ENCODE measurements at places on chromosomes 1 and 21.

DNA sequence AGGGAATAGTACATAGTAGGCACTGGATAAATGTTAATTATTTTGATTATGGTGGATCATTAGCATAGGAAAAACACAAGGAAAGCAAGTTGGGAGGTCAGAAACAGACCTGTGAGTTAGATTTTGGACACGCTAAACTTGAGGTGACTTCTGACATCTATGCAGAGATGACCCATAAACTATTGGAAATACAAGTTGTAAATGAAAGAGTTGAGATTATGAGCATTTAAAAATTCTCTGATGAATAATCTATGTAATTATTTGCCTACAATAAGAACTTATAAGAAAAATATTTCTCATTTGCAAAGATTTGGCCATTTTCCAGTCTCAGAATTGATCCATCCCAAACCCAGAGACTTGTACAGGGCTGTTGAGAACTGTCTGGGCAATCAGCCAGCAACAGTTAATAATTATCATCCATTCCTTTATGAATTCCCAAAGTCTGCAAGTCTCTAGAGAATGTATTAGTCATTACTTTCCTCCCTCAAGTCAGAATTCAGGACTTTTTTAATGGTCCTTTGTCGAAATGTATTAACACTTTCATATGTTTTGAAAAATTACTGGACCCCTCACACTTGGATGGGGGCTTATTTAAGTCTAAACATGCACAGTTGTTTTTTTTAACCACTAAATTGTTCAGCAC lies 19.4 kb upstream of the SLAMF6 start:
- DNase-seq: no peak

- DNase-seq: no peak
Observed at GRCh38 chr1:109801791-109802135, 38.0 kb upstream of the EPS8L3 start.

DNA sequence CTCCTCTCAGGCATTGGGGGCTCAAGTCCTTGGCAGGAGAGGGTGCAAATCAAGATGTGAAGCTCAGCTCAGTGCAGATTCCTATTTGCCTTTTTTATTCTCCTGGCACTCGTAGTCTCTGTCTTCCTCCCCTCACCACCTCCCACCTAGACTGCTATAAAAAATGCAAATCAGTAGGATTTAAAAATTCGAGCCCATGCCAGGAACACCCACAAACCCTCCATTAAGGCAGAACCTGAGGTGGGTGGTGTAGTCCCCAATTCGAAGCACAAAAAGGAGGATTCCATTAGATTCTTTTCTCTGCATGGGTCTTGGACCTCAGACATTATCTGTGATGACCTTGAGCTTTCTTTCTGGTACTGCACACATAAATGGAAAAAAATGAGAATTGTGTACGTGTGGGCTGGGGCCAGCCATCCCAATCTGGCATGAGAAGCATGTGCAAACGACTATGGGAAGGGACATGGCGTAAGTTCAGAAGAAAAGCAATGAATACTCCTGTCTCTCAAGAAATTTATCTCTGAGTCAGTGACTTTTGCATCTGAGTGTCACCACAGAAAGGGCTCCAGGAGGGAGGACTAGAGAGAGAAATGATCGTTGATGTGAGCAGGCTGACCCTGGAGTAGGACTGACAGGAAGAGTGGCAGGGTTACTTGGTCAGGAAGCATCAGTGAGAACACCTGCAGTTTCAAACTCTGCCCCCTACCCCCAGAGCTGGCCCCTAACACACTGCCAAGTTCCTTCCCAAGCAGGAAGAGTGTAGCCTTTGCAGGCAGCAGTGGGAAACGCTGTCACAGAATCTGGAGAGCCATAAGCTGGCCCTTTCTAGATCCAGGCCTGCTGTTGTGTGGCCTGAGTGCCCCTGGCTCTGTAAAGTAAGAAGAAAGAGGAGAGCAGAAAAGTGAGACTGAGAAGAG lies 1.7 kb downstream of the INKA2 start:
- no peak for DNase-seq

DNA sequence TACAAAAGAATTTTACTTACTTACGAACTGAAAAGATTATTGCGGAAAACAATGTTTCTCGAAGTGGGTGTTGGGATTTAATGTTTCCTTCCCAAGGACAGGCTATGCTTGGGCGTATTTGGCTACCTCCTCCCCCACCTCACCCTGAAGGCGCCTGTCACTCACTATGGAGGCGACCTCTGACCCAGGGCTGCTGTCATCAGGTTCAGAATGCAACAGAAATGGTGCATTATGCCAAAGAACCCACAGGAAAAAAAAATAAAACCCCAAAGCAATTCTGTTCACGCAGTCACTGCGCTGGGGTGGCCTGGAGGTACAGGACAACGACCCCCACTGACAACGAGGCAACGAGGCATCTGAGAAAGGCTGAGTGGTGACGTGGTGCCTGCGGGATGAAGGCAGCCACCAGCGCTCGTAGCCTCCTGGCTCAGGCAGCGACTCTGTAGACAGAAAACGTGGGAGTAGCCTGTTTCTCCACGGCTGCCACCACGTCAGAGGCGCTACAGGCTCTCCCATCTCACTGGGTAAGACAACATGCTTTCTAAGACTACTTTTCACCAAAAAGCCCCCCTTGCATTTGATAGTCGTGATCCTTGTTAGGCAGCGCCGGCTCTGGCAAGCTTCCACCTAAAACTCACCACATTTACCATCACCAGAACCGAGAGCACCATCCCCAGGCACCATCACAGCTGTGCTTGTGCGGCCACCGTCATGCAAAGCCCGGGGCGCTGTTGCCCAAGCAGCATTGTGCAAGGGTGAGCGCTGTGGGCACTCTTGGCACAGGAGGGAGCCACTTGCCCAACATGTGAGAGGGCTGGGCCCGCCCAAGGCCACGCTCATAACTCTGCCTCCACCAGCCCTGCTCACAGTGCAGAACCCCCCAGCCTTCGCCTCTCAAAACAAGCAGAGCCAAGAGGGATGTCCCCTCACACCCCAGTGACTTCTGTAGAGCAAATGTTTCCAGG lies 14.3 kb downstream of the NADK start:
- DNase-seq: no peak

- no peak for DNase-seq
Observed at GRCh38 chr1:107264561-107264960, 123.7 kb downstream of the NTNG1 start.

DNA sequence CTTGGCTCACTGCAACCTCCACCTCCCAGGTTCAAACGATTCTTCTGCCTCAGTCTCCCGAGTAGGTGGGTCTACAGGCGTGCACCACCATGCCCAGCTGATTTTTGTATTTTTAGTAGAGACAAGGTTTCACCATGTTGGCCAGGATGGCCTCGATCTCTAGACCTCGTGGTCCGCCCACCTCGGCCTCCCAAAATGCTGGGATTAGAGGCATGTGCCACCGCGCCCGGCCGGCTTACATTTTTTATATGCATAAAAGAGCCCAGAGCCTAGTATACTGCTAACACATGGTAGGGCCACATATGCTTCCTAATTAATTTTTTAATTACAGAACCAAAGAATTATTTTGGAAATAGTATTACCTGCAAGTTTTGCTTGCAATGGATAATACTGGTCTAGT lies 1325.4 kb downstream of the PLA2G4A start:
- DNase-seq: no peak

- no peak for DNase-seq
Observed at GRCh38 chr1:181872562-181872961, 188.9 kb downstream of the ZNF648 start.

DNA sequence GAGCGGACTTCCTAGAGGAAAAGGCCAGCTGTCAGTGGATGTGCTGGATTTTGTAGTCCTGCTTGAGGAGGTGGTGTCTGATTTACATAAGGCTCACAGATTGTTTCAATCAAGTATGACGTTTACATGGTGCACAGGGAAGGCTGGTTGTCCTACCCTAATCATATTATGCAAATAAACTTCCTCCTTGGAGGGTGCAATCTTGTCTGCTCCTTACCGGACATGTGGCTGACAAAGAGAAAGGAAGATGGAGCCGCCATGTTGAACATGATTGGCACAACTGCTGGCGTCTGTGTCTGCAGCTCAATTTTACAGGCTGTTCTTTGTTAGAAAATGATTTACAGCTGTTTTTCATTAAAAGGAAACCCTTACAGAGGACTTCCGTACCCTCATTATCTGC lies 1656.1 kb downstream of the KCNT2 start:
- DNase-seq: no peak

- DNase-seq: no peak
Observed at GRCh38 chr1:75618382-75618781, 7.5 kb upstream of the SLC44A5 start.

DNA sequence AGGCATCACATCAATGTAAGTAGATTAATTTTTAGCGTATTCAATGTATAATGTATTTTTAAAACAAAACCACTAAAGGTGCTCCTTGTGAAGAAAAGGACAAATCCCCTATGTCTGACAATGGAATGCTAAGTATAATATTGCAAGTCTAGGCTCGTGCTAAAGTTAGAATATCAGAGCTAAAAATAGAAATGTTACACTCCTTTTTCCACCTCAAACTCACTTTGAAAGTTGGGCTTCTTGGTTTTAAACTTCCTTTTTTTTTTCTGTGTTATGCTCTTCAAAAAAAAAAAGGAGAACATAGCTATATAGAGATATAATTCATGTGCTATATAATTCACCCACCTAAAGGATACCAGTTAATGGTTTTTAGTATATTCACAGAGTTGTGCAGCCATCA lies 3.6 kb upstream of the SERBP1 start:
- DNase-seq: no peak

DNA sequence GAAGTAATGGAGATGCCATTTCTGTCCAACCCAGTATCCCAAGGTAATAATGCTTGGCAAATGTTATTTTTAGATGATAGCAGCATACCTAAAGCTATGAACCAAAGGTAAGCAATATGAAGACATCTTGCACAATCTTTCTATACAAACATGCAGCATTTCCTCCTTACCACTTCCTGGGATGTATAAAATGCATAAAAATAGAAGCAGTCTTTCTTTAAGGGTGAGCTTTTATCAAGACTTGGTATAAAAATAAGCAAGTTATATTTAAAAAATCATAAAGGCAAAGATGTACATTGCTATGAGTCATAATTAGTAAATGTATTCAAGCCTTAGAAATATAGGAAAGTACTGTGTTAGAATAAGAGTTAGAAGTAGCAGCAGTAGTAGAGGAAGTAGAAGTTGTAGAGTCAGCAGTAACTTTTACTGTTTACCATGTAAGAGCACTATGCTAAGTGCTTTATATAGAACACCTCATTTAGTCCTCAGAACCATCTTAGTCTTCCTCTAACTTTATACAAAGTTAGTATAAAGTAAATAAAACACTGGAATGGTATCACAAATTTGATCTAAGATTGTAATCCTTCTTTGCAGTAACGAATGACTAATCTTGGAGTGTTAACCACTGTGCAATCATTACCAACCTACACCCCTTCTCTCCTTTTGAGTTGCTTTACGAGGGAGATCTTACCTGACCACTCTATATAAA lies 371.3 kb downstream of the VAV3 start:
- DNase-seq: no peak

DNA sequence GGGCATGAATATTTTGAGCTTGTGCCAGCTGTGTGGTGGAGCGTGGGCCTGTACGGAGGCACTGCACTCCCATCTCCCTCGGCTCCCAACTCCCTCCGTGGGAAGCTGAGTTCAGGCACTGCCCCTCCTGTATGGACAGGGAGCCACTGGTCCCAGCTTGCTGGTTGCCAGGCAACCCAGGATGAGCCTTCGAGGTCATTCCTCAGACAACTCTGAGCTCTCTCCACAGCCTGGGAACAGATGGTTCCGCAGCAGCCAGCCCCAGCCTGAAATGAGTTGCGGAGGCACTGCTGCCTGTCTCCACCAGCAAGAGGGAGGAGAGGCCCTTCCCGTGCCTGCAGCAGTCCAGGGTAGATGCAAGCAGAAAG lies 58.4 kb upstream of the TENT5B start:
- no peak for DNase-seq

DNA sequence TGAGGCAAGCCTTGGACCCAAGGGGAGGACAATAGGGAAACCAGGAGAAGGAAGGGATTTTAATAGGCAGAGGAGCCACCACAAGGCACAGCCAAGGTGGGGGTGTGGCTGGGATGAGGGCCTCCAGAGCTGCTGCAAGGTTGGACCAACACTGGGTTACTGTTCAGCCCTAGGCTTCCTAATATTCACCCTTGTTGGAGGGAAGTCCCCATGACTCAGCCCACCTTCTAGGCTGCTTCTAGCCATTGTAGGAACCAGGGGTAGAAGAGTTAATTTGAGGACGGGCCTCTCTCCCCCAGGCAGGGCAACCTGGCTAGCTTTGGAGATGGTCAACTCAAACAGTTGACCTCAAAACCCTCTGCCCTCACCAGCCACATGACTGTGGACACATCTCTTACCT lies 59.5 kb downstream of the KCNN3 start:
- DNase-seq: no peak

- no peak for DNase-seq
Observed at GRCh38 chr1:74425676-74426075, 86.7 kb downstream of the LRRC53 start.

GRCh38 chr21:32378956-32379355 lies 13.9 kb downstream of the URB1 start:
- no peak for DNase-seq

DNA sequence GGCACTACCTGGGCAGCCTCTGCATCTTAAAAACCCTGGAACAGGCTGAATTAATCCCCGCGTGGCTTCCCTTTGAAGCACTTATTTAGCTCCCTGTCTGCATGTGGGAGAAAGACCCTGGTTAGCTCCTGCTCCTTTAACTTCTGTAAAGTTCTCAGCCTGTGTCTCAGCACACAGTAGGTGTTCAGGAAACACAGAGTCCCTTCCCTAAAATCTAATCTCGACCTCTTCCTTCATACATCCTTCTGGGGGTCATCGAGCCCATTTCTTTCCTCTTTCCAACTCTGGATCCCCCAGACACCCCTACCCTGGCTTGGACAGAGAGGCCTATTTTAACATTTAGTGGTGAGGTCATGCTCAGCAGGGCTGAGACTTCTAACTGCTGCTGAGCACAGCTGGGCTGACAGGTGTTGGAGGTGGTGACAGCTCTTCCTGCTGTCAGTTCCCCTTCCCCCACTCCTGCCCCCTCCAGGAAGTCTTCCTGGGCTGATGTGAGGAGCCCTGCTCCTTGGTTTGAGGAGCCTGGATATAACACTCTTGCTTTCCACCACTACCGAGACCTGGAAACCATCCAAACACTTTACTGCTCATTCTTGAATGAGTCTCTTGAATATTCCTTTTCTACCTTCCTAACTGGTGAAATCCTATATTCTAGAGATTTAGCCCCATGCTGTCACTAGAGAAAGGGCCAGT lies 5.3 kb downstream of the E2F2 start:
- no peak for DNase-seq

GRCh38 chr1:41977326-41977725 lies 58.6 kb upstream of the HIVEP3 start:
- DNase-seq: no peak

GRCh38 chr1:78005755-78006154 lies 1.0 kb downstream of the DNAJB4 start:
- DNase-seq: no peak

DNA sequence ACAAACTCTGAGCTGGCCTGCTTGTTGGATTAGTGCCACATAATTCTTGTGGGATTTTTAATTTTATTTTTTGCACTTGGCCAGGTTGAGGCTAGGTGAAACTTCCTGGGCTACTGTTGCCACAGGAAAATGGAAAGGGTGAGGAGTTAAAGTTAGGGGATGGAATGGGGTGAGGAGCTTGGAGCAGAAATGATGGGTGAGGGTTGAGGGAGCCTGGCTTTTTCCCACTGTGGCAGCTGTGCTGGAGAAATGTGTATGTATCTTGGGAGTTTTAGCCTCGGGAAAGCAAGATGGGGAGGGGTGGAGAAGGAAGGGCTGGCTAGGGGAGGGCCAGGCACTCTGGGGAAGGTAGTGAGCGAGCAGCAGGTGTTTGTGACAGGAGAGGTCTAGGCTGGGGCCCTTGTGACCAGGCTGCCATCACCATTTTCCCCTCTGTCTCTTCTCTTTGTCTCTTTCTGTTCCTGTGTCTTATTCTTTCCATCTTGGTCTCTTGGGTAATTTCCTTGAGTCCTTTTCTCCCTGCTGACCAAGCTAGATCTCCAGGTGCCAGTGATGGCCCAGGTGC lies 2.0 kb downstream of the ZNF687 start:
- no peak for DNase-seq
